ENCODE measurements at places on chromosomes 4 and X.

DNA sequence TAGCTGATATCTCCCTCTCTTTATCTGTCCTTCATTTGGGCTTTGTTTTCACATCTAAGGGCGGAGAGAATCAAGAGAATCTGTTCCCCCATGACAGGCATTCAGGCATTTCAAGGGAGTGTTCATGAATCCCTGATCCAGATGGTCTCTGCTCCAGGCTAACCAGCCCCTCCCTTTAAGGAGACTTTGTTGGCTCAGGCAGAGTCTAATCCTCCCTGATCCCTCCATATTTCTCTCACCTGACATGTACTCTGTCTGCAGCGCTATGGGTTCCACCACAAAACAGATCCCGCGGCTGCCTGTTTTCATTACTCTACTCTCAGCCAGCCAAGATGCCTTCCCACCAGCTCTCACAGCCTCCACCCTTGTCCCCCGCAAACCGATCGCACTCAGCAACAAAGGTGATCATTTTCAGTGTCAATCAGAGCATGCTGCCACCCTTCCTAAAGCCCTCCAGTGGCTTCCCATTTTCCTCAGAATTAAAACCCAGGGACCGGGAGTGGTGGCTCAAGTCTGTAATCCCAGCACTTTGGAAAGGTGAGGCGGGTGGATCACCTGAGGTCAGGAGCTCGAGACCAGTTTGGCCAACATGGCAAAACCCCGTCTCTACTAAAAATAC, 30.3 kb upstream of the SLC2A9 start:
- no peak overlapping the region for H3K4me3 ChIP-seq
- H3K4me1 ChIP-seq = peaks cover 3% of the 10 kb centered on the region
- no peak overlapping the region for H3K27ac ChIP-seq
- DNase-seq = no peak

- no peak overlapping the region for H3K4me3 ChIP-seq
These were observed 163.5 kb downstream of the MGST2 start for GRCh38 chr4:139828966-139829664.

- H3K4me1 ChIP-seq = no peaks in the 10 kb centered on the region
- no peaks in the 10 kb centered on the region for H3K27me3 ChIP-seq
- no peak overlapping the region for H3K27ac ChIP-seq
- no peak overlapping the region for H3K4me3 ChIP-seq
These were observed 2349.0 kb upstream of the TENM3 start for GRCh38 chr4:179894066-179894778.

- H3K36me3 ChIP-seq = peaks cover 2% of the 10 kb centered on the region
- no peaks in the 10 kb centered on the region for H3K4me1 ChIP-seq
- H3K27me3 ChIP-seq = peaks cover 5% of the 10 kb centered on the region
- no peak for DNase-seq
These were observed 43.6 kb upstream of the UPRT start for GRCh38 chrX:75230296-75230695.

- H3K27me3 ChIP-seq = no peaks in the 10 kb centered on the region
- H3K27ac ChIP-seq = peak overlapping the region; percentile 58
- DNase-seq = no peak
These were observed 170.4 kb upstream of the CASK start for GRCh38 chrX:42093756-42094155.

DNA sequence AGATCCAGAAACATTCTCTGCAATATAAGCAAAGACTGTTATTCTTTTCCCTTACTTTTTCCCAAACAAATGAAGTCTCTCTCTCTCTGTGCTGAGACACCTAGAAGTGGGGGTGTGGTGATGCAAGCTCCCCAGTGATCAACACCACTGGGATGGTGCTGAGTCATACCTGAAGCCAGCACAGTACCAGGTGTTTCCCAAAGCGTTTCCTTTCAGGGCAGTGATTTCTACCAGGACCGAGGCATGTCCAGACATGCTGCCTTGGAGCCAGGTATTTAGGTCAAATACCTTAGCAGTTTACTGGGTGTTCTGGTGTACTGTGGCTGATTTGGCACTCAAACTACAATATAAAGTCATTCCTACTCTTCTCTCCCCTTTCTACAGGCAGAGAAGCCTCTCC, 726.5 kb downstream of the FAM133A start:
- H3K27me3 ChIP-seq = no peaks in the 10 kb centered on the region
- H3K27ac ChIP-seq = no peak overlapping the region
- no peak for DNase-seq
- H3K36me3 ChIP-seq = no peaks in the 10 kb centered on the region
- H3K4me1 ChIP-seq = no peaks in the 10 kb centered on the region
- no peak overlapping the region for H3K4me3 ChIP-seq

DNA sequence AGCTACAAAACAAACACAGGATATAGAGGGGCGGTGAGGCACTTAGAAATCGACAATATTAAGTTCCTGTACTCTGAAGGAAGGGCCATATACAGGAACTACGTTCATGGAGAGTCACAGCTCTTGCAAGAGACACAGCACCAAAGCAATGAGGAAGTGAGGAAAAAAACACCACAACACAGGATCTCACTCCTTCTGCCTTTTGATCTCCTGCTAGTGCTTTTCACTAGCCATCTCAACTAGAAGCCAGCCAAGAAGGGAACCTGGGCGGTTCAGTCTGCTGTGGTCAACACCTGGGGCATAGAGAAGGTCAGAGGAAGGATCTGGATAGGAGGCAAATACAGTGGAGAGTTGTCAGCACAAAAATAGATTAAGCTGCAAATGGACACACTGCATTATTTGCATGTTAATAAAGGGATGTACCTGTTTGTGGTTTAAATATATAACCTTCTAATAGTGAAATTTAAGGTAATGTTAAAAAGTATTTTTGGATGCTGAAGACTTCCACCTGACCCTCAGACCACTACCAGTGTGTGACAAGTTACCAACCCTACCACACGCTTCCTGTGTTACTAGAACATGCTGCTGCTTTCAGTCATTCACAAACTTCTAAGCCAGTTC, 104.6 kb downstream of the DTHD1 start:
- no peaks in the 10 kb centered on the region for H3K36me3 ChIP-seq
- DNase-seq = peak; percentile 56
- peak overlapping the region; percentile 22 for H3K4me3 ChIP-seq

- H3K4me3 ChIP-seq = no peak overlapping the region
- H3K36me3 ChIP-seq = no peaks in the 10 kb centered on the region
- H3K27me3 ChIP-seq = no peaks in the 10 kb centered on the region
- H3K4me1 ChIP-seq = no peaks in the 10 kb centered on the region
- DNase-seq = no peak
These were observed 801.9 kb downstream of the TECRL start for GRCh38 chr4:63607169-63607872.

- DNase-seq = no peak
- H3K4me1 ChIP-seq = no peaks in the 10 kb centered on the region
- H3K4me3 ChIP-seq = no peak overlapping the region
- H3K36me3 ChIP-seq = no peaks in the 10 kb centered on the region
These were observed 3.5 kb downstream of the GUCY1B1 start for GRCh38 chr4:155762334-155762733.

- H3K36me3 ChIP-seq = peaks cover 6% of the 10 kb centered on the region
- DNase-seq = no peak
- peaks cover 31% of the 10 kb centered on the region for H3K4me1 ChIP-seq
- H3K27ac ChIP-seq = no peak overlapping the region
These were observed 216.9 kb downstream of the PTTG2 start for GRCh38 chr4:38177035-38177546.

GRCh38 chr4:8082517-8083055, 76.0 kb downstream of the ABLIM2 start:
- no peak overlapping the region for H3K27ac ChIP-seq
- H3K4me3 ChIP-seq = no peak overlapping the region
- peaks cover 2% of the 10 kb centered on the region for H3K27me3 ChIP-seq
- H3K36me3 ChIP-seq = peaks cover 3% of the 10 kb centered on the region
- DNase-seq = no peak

DNA sequence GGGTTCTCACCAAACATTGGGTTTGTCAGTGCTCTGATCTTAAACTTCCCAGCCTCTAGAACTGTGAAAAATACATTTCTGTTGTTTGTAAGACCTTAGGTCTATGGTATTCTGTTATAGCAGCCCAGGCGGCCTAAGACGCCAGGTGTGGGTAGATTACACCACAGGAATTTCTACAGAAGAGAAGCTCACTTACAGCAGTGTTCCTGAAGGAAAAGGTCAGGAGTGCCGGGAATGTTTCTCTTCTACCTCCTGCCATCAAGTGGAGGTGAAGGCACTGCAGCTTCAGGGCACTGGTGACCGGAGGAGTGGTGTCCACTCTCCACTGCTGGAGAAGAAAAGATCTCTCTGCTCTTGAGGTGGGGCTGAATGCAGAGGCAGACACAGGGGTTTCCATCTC, 45.7 kb downstream of the FHDC1 start:
- no peak for DNase-seq
- no peaks in the 10 kb centered on the region for H3K4me1 ChIP-seq
- H3K4me3 ChIP-seq = no peak overlapping the region
- no peaks in the 10 kb centered on the region for H3K36me3 ChIP-seq
- no peak overlapping the region for H3K27ac ChIP-seq

Measured in memory B cell (primary cell).